ENCODE measurements at places on chromosomes 13 and 19.

DNA sequence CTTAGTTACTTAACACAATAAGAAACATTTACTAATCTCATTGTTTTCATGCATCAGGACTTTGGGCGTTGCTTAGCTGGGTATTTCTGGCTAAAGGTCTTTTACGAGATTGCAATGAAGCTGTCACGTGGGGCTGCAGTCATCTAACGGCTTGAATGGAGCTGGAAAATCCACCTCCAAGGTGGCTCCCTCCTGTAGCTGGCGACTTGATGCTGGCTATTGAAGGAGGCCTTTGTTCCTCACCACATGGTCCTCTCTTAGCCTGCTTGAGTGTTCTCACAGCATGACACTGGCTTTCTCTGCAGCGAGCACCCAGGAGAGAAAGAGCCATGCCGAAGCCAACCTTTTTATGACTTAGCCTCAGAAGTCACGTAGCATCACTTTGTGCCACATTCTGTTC is 92.0 kb downstream of the NHLRC3 start:
- no peak for DNase-seq

GRCh38 chr13:19681517-19681916 is 48.1 kb downstream of the MPHOSPH8 start:
- DNase-seq: no peak

GRCh38 chr19:47058621-47059022 is 10.2 kb upstream of the TMEM160 start:
- DNase-seq: no peak

GRCh38 chr19:41795031-41795461 is 1.3 kb upstream of the CEACAM3 start:
- DNase-seq: peak; percentile 12

GRCh38 chr19:4567584-4568071 is 8.1 kb upstream of the SEMA6B start:
- no peak for DNase-seq

- peak; percentile 59 for DNase-seq
Measured at GRCh38 chr19:4186087-4186993, 3.9 kb downstream of the ANKRD24 start.

DNA sequence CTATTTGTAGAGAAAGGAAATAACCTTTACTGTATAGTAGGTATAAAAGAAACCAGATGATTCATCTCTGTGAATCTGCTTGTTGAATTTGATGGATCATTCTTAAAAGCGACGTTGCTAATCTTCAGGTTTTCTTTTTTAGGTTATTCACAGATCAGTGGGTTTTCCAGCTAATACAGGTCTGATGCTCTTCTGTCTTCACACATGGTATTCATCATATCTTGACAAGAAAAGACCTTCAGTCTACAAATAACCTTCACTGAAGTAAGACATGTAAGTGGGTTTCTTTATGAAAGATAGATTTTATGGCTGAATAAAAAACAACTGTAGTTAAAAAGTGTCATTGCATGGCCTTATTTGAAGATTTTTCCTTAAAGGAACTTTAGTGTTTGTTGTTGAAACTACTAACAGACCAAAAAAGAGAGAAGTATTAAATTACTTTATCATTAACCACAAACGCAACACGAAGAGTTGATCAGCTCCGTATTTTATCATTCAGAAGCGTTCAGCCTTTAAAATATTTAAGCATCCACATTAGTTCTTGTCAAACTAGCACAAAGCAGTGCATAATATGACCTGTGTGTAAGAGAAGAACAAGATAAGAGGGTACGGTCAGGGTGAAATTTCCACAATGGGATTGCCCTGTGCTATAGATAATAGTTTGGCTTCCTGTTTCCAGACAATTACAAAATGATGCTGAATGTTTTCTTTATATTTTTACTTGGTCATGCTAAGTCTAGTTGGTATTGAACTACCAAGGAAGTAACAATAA is 299.5 kb downstream of the MZT1 start:
- DNase-seq: no peak

GRCh38 chr19:41799444-41800000 is 3.1 kb downstream of the CEACAM3 start:
- no peak for DNase-seq

DNA sequence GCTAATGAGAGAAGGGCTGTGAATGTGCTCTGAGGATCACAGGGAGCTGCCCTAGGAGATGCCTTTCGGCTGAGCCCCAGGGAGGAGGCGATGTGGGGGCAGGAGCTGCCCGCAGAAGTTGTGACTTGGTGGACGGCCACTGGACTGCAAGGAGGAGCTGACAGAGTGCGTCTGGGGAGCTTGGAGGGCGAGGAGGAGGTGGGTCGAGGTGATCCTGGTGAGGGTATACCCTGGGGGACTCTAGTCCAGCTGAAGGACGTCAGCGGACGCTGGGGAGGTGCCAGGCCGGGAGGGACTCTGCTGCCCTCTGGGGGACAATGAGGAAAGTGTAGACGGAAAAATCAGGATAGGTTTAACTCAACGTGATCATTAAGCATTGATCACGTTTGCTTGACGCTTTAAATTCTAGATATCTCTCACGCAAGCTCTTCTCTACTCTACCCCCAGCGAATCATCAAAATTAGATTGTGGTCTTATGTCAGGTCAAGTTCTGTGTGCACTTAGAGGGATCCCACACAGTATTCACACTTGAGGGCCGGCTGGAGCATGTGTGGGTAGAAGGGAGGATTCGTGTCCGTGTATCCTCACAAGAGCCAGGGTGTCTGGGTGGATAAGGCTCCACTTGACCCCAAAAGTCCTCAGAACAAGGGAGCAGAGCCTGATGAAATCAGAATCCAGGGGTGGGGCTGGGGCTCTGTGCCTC is 3.3 kb upstream of the CEACAM7 start:
- no peak for DNase-seq

- no peak for DNase-seq
Measured at GRCh38 chr13:85216576-85216975, 582.6 kb downstream of the SLITRK6 start.

DNA sequence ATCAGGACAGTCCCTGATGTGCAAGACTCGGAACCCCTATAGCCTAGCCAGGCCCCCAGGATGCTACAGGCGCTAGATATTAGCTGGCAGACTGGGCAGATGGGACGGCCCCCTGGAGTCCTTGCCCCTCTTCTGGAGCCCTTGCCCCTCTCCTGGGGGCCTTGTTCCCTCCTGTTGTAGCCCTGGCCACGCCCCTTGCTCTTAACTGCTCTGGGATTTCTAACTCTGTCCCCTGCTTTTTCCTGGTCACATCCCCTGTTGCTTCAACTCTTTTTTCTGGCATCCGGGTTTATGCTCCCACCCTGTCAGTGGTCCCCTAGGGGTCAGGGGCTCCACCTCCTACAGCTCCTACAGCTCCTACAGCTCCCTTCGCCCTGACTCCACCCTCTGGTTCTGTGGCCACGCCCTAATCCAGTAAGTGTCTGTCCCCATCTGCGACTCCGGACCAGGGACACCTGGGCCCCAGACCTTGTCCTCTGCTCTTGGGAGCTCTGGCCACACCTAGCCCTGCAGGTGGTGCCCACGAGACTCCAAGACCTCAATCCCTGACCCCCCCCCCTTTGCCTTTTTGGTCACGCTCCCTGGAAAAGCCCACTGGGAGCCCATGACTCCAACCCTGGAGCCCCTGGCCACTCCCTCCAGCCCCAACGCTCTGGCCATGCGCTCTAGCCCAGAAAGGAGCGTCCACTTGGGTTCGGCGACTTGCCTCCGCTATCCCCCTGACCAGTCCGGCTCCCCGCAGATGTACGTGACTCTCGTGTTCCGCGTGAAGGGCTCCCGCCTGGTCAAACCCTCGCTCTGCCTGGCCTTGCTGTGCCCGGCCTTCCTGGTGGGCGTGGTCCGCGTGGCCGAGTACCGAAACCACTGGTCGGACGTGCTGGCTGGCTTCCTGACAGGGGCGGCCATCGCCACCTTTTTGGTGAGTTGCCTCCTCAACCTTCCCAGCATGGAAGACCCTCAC is 6.8 kb downstream of the PLPPR2 start:
- DNase-seq: no peak

DNA sequence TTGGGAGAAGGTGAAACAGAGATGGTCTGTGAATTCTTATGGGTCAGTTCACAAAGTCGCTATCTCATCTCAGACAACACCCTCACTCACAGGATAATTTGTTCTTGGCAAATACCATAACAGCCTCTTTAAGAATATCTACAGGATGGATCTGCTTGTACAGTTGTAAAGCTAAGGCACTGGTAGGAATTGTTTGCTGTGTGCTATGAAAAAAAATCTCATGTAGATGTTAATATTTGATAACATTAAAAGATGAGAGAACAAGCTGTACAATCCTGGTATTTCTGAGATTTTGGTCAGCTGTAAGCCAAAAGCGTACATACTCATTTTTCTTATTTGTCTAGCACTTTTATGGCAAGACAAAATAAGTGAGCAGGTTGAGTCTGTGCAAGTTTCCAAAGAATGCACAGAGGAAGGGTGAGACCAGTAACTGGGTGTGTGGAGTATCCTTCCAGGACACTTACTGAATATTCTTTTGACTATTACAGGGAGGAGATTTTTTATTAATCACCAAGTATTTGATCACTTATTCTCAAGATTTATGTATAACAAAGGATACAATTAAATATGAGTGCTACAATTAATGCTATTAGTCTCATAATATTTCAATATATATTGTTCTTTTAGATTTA is 814.5 kb upstream of the MIR17HG start:
- no peak for DNase-seq

DNA sequence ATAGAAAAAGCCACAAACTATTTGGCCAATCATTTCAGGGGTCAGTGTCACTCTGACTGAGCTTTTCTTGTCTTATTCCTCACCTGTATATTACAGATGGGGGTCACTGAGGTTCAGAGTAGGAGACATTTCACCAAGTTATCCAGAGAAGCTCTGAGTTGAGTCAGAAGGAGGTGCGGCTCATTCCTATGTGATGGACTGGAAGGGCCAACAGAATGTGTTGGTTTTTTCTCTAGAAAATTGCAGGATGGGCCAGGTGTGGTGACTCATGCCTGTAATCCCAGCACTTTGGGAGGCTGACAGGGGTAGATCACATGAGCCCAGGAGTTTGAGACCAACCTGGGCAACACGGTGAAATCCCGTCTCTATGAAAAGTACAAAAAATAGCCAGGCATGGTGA is 24.5 kb upstream of the ZNF83 start:
- no peak for DNase-seq

DNA sequence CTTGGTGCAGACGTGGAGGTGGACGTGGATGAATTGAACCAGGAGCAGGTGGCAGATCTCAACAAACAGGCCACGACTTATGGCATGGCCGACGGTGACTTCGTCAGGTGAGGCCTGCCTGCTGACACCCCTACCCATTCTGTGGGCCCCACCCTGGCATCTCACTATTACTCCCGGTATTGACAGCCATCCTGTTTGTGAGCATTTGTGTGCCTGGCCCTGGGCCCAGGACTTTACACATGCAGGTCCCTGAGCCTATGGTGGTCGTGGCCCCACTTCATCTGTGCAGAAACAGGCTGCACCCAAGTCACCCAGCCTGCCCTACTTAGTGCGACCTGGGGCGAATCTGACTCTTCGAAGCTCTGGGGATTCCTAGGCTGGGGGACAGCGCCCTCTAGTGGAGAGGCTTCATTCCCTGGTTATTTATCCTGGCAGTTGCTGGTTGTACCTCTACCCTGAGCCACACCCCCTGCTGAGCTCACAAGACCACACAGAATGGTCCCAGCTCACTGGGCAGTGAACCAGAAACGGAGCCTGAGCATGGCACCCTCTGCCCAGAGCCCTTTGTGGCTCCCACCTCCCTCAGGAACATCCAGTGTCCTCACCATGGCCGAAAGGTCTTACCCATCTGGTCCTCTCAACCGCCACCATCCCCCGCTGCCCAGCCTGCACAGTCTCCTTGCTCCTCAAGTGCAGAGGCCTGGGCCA is 16.9 kb downstream of the ZNF296 start:
- DNase-seq: peak; percentile 86

GRCh38 chr13:62910541-62911060 is 1495.0 kb upstream of the PCDH20 start:
- DNase-seq: no peak

DNA sequence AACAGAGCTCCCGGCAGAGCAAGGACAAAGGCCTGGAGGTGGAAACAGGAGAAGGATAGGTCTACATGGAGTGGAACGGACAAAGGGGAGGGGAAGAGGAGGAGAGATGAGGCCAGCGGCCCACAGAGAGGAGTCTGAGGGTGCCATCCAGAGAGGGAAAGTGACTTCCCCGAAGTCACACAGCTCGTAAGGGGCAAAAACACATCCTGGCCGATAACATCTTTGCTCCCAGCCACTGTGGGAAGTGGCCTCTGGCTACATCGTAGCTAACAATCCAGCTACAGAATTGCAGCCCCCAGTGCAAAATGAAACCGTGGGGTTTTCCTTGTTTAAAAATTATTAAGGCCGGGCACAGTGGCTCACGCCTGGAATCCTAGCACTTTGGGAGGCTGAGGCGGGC is 11.5 kb downstream of the PTPRS start:
- DNase-seq: no peak

DNA sequence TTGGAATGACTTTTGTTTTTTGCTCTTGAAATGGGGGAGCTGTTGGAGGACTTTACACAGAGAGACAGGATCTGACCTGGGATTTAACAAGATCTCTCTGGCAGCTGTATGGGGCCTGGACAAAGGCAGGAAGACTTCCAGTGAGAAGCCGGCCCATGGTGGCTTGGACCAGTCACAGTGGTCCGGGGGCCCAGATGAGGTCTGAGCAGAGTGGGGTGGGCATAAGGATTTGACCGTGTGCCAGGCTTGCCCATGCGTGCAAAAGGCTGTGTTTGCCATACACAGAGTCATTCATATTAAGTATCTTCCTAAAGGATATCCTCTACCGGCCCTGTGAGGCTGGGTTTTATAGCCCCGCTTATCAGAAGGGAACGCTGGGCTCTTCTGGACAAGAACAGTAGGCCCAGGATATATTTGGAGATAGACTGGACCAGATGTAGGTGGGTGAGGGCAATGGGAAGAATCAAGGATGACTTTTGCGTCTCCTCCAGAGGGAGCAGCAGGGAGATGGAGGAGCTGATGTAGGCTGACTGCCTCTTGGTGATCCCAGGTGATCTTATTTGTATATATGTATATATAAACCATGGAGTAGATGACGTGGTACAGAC is 4.1 kb downstream of the SPACA6 start:
- no peak for DNase-seq

GRCh38 chr19:4839192-4839591 is 7.7 kb upstream of the TICAM1 start:
- DNase-seq: no peak

DNA sequence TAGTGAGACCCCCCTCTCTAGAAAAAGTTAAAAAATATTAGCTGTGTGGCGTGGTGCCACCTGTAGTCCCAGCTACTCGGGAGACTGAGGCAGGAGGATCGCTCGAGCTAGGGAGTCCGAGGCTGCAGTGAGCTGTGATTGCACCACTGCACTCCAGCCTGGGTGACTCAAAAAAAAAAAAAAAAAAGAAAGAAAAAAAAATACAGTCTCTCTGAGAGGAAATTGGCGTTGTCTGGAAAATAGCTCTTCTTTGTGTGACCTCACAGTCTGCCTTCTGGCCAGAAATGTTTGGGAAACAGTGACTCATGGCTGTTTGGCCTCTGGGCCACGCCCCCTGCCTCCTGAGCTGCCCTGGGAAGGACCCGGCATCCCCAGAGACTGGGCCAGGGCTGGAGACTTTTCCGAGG is 10.7 kb downstream of the MARCHF2 start:
- DNase-seq: peak; percentile 18

All from midbrain (tissue), 1 donor.